ENCODE measurements at places on chromosomes 7 and 10. TPM values are rescaled to one million over a fixed set of nuclear protein-coding genes. Genes with fewer than 3 reads are reported as not detected.

EN2 gene
- total RNA-seq: not detected

PTPN20 gene
- total RNA-seq: not detected

ASB13 gene
- total RNA-seq: 9.5 TPM

OPN4 gene
- total RNA-seq: not detected

DNA sequence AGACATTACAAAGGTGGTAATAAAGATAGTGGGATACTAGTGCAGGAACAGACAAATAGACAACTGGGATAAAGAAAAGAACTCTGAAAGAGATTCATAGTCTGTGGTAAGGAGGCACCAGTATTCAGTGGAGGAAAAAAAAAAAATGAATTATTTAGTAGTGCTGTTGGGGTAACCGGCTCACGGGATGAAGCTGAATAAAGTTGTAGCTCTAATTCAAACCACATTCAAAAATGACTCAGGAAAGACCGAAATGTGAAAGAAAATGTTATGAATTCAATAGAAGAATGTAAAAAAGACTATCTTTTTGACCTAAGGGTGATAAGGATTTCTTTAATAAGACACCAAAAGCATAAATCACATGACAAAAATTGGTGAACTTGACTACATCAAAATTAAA is 83.1 kb upstream of the HABP2 start:
- DNase-seq: no peak

GRCh38 chr7:113904521-113904920 is 14.3 kb downstream of the PPP1R3A start:
- DNase-seq: no peak

DNA sequence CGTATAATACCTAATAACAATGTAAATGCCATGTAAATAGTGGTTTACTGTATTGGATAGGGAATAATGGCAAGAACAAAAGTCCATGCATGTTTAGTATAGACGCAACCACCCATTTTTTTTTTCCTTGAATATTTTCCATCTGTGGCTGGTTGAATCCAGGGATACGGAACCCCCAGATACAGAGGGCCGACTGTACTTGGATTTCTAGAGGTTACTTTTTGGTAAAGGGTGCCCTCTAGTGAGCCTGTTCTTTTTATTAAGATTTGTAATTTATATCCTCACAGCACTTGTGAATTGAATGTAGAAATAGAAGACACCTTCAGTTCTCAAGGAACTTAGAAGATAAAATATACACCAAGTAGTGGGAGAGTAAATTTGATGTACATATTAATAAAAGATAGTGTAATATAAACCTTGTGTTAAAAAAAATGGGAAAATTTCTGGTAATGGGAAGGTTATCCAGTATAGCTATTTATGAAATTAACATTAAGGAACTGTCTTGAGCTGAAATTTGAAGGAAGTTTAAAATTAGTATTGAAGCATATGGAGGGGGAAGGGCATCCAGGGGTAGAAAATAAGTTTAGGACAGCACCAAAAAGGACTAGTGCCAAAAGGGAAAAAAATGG is 32.0 kb downstream of the EXOC6 start:
- DNase-seq: peak; percentile 48

- no peak for DNase-seq
These were observed 130.8 kb upstream of the LYZL1 start for GRCh38 chr10:29158066-29158465.

GRCh38 chr10:128053356-128053755 is 72.9 kb downstream of the MKI67 start:
- DNase-seq: no peak

- no peak for DNase-seq
These were observed 17.1 kb downstream of the CCNY start for GRCh38 chr10:35353395-35353794.

GRCh38 chr7:106520962-106521514 is 139.9 kb downstream of the CCDC71L start:
- DNase-seq: no peak

DNA sequence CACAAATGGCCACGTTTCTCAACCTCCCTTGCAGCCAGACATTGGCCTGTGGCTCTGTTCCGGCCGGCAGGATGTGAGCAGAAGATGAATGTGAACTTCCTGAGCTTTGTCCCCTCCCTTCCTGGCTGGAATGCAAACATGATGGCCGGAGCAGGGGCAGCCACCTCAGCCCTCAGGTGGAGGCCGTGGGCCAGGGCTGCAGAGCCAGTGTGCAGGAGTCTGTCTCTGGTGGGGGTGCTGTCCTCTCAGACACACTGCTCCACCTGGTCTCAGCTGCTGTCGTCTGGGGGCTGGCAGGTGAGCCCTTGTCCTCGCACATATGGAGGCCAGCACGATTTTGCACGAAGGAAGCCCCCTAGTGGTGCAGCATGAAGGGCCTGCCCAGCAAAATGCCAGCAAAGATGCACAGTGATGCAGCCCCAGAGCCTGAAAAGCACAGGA is 25.3 kb upstream of the PWWP2B start:
- no peak for DNase-seq

DNA sequence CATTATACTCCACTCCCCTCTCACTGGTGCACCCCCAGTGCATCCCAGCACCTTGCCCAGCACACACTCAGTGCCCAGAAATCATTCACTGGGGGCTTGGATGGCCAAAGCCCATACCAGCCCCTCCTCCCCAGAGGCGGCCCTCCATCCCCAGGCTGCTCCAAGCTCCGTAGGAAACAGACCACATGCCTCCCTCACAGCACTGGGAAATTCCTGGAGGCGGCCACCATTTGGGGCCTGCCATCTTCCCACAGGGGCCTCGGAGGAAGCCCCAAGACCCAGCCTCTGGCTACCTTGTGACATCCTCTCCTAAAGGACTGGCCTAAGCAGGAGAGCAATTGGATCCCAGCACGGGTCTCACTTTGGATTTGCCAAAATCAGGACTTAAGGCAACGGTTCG is 49.7 kb downstream of the FOXL3 start:
- DNase-seq: no peak

Measured in A172 (cell line).